Effector CD4-positive, alpha-beta T cell (primary cell): ENCODE measurements at places on chromosomes 16 and 17.
A peak's percentile ranks its signal among the peaks of the same experiment; 100 is the strongest.

DNA sequence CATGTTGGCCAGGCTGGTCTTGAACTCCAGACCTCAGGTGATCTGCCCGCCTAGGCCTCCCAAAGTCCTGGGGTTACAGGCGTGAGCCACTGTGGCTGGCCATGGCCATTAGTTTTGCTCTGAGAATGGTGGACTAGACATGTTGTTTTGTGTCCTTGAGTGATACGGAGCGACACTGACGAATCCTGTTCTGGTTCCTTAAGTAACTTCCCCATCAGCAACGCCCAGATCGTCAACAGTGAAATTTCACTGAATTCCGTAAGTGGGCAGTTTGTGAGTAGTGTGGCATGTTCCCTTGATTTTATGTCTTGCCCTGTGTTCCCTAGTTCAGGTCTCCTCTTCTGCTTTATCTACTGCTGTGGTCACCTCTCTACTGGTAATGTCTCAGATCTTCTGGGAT is 67.4 kb downstream of the SNX29 start:
- no peak for DNase-seq

DNA sequence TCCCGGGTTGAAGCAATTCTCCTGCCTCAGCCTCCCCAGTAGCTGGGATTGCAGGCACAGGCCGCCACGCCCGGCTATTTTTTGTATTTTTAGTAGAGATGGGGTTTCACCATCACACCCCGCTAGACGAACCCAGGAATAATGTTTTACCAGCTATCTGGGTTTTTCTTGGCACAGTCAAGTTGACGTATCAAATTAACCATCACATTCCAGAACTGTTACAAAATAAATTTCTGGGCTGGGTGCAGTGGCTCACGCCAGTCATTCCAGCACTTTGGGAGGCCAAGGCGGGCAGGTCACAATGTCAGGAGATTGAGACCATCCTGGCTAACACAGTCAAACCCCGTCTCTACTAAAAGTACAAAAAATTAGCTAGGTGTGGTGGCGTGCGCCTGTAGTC is 501.2 kb downstream of the SHISA9 start:
- no peak for DNase-seq

GRCh38 chr17:80927791-80928216 is 63.8 kb upstream of the CHMP6 start:
- no peak for DNase-seq

DNA sequence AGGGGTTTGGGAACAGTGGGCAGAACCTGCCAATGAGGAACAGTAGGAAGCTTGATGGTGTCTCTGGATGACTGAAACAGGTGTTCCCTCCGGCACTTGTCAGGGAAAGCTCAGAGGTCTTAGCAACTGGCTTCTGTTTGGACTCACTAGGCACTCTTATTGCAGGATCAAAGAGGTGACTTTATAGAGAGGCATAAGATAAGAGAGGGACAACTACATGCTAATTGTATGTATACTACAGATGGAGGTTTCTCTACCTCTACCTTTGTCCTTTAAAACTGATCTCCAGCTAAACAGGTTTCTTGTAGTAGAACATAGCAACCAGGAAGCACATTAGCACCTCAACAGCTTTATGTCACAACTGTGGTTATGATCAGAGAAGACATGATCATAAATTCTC is 7.6 kb downstream of the CNTD1 start:
- no peak for DNase-seq

DNA sequence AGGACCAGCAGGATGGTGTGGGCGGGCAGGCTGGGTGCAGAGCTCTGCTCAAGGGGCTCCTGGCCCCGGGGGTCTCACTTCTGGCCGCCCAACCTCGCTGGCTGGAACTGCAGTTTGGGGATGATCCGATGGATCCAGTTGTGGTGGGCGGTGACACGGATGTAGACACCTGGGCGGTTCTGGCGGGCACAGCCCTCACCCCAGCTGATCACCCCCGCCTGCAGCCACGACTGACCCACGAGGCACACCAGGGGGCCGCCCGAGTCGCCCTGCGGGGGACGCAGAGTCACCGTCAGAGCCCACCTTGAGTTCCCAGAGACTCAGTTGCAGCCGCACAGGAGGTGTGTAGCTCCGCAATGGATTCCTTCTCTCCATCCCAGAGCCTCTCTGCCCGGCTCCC is 7.5 kb downstream of the PRSS27 start:
- no peak for DNase-seq

DNA sequence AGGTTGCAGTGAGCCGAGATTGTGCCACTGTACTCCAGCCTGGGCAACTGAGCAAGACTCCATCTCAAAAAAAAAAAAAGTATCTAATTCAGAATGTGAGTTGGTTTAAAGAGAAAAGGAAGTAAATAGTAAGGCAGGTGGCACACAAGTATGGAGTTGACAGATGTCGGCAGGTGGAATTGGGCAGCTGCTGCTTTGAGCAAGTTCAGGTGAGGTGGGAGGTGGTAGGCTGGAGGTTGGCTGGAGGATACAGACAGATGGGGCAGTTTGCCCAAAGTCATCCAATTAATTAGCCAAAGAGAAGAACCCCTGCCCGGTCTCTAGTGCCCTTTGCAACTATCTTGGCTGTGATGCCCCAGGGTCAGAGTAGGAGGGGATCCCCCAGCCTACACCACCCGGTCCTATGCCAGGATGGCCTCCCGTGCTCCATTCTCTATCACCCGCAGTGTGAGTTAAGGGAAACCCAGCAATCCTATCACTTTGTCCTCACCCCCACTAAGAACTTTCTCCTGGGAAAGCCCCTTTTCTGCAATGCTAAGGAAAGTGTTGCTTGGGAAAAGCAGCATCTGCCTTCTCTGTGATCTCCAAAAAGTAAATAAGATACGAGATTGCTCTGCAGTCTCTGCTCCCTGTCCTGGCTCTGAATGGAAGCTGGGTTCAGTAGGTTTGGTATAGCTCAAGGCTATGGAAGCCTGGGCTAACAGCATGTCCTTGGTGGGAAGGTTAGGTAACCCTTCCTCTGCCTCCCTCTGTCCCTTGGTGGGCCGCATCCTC is 32.2 kb downstream of the SLC12A3 start:
- no peak for DNase-seq

GRCh38 chr16:1182316-1182671 is 29.4 kb downstream of the CACNA1H start:
- DNase-seq: no peak

- no peak for DNase-seq
Observed at GRCh38 chr16:72286936-72287620, 115.1 kb upstream of the PMFBP1 start.

GRCh38 chr16:16041196-16041892 is 91.9 kb downstream of the ABCC1 start:
- no peak for DNase-seq

DNA sequence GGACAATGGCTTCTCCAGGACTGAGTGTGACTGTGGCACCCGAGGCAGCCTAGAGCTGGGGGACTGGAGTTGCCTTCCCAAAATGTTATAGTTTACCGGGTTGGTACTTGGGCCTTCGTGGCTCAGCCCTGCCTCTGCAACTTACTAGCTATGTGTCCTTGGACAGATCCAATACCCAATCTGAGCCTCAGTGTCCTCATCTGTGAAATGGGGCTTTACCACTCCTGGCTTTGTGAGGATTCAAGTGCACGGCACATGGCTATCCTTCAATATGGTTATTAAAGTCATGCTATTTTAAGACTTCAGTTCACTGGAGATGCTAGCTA is 9.6 kb downstream of the IRX5 start:
- no peak for DNase-seq

GRCh38 chr17:31296142-31296541 is 897 bp downstream of the OMG start:
- no peak for DNase-seq

DNA sequence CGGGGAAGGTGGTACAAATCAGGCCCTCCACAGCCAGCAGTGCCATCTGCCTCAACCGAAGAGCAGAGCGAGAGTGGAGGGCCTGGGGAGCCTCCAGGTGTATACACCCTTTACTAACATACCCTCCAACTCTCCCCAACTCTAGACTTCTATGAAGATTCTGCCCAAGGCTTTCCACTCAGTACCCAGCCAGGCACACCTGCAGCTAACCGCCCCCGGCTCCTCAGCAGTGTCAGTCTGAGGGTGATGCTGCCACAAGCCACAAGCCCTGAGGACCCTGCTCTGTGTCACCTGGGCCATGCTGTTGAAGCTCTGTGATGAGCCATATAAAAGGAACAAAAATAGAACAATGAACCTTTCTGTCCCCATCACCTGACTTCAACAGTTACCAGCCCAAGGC is 3.8 kb downstream of the CENPV start:
- DNase-seq: no peak

DNA sequence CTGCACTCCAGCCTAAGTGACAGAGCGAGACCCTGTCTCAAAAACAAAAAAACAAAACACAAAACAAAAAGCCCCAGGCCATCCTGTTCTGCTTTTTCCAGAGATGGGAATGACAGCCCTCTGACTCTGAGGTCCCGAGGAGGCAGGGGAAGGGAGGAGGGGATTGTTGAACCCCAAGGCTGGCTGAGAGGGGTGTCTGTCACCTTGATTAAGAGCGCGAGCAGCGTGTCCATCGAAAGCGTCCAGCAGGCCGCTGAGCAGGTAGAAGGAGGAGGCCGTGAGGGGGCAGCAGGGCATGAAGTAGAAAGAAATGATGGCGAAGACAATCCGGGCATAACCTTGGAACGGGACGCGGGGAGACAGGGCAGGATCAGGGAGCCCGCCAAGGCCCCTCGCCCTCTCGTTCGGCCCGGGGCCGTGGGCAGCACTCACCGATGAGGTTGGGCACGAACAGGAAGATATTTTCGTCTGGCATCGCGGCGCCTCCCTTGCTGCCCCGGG is 593 bp downstream of the CDIPT start:
- no peak for DNase-seq

DNA sequence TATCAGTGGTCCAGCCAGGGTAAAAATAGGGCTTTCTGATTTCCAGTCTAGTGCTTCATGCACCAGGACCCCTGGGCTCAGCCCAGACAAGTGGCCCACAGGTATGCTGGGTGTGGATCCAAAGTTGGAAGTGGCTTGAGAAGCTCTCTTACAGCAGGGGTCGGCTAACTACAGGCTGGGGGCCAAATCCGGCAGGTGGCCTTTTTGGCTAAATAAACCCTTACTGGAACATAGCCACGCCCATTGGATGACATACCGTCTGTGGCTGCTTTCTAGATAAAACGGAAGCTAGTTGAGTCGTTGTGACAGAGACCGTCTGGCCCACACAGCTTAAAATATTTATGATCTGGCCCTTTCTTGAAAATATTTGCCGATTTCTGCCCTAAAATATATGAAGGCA is 119.0 kb upstream of the CDC42EP4 start:
- no peak for DNase-seq

GRCh38 chr16:89710709-89711564 is 9.4 kb upstream of the SPATA2L start:
- DNase-seq: no peak

GRCh38 chr17:28317966-28318758 is 838 bp upstream of the TMEM97 start:
- no peak for DNase-seq

GRCh38 chr17:82257473-82257872 is 16.0 kb downstream of the CSNK1D start:
- peak; percentile 42 for DNase-seq

GRCh38 chr16:81888520-81889394 is 109.7 kb downstream of the PLCG2 start:
- DNase-seq: no peak

- DNase-seq: no peak
Observed at GRCh38 chr17:81476635-81477034, 36.0 kb downstream of the ACTG1 start.

DNA sequence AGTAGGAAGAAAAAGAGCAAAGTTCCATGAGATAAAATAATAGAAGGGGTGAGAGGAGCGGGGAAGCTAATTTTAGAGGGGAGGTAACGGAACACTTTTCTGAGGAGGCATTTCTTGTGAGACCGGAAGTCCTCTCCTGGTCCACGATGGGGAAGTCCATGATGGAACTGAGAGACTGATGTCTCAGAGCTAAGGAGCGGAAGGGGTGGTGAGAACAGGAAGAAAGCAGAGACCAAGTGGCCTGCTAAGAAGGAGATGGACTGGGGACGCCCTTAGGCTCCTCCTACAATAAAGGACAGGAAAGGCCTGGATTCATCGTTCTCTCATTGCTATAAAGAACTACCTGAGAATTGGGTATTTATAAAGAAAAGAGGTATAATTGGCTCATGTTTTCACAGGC is 59.4 kb downstream of the ADAMTS18 start:
- DNase-seq: no peak

DNA sequence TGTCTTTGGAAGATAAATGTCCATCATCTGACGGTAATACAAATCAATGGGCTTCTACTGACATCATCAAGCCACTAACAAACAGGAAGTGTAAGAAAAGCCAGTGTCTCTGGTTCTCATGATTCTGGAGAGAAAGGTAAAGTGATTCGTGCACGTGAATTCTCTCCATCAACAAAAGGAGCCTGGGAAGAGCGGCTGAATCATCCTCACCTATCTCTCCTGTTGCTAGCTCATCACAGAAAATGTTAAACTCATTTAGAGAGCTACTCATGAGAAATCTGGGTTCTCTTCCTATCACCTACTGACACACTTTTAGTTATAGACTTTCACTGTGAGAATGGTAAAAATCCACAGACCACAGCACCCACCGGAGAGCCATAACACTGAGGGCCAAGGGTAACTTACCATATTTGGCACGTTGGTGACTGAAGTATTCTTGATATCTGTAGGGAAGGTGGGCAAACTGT is 70.3 kb downstream of the CREBBP start:
- no peak for DNase-seq

GRCh38 chr17:17035920-17036523 is 6.2 kb upstream of the MPRIP start:
- DNase-seq: no peak

DNA sequence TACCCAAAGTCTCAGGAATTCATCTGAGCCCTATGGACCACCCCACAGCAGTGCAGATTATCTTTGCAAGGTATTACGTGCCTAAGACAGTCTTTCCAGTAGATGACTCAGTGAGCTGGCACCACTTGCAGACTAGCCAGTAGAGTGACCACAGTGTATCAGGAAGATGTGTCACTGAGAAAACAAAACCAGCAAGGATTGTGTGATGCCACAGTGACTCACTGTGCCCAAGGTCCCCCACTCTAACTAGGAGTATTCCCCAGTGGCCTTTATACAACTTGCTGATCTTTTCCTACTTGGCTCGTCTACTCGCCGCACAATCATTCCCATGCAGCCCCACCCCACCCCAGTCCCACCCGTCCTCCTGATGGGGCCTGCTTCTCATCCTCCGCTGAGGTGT is 26.8 kb upstream of the PRKCA start:
- no peak for DNase-seq

DNA sequence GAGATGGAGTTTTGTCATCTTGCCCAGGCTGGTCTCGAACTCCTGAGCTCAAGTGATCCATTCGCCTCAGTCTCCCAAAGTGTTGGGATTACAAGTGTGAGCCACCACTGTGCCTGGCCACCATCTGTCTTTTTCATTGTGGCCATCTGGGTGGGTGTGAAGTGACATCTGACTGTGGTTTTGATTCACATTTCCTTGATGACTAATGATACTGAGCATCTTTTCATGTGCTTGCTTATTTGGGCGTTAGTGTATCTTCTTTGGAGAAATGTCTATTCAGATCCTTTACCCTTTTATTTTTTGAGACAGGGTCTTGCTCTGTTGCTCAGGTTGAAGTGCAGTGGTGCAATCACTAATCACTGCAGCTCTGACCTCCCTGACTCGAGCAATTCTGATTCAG is 53.9 kb upstream of the ERN1 start:
- DNase-seq: no peak

GRCh38 chr17:81840826-81841778 is 6.3 kb upstream of the PPP1R27 start:
- no peak for DNase-seq
